Stimulated activated CD4-positive, alpha-beta T cell treated with anti-CD3 and anti-CD28 coated beads, Interleukin-12 subunit alpha, Interleukin-12 subunit beta, amount 100 ng/mL, for 48 hours (primary cell): ENCODE measurements at places on chromosomes 2 and 18.
A peak's percentile ranks its signal among the peaks of the same experiment; 100 is the strongest.

DNA sequence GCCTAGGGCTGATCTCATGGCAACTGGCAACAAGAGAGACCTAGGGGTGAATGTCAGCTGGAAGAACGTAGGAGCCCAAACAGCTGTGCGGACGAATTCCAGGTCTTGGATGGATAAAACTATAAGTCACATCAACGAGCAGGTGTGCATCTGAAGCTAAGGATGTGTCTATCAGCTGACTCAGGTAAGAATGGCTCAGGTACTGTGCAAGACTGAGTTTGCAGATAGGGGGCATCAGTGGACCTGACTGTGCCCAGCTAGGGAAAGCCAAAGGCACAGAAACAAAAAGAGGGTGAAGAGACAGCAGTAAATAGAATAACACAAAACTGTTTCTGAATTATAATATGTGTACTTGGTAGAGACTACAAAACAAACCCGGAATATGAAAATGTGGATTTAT is 357.3 kb downstream of the ZEB2 start:
- no peak for DNase-seq

- DNase-seq = no peak
Observed at GRCh38 chr2:17413036-17413435, 105.2 kb downstream of the RAD51AP2 start.

- no peak for DNase-seq
Observed at GRCh38 chr2:11667866-11668637, 1.9 kb downstream of the NTSR2 start.

DNA sequence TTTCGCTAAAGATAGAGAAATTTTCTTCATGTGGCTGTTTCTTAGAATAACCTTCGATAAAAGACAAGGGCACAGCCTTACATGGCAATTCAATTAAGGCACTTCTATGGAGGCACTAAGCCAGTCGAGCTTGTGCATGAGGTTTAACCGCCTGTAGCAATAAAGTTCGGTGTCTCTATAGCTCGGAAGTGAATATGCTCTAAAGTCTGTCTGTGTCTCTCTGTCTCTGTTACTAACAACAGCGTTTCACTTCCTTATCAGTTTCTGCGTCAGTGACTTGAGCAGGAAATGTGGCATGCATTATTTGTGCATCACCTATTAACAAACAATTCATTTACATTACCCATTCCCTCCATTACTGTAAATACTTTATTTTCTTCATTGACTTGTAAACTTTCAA is 365.1 kb upstream of the NETO1 start:
- no peak for DNase-seq

DNA sequence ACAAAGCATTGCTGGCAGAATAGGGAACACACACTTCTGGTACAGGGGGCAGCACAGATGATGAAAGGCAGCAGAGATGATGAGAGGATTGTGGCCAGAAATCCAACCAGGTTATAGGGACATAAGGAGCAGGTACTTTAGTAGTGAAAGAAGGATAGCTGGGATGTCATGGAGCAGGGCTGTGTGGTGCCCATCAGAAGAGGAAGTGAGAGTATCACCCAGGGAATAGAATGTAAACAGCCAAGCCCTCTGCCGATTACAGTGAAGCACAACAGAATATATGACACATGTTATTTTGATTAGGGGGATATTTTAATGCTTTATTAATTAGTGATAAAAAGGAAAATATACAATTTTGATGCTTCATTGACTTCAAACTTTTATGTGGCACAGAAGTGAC is 883.4 kb upstream of the CDH2 start:
- DNase-seq = no peak

DNA sequence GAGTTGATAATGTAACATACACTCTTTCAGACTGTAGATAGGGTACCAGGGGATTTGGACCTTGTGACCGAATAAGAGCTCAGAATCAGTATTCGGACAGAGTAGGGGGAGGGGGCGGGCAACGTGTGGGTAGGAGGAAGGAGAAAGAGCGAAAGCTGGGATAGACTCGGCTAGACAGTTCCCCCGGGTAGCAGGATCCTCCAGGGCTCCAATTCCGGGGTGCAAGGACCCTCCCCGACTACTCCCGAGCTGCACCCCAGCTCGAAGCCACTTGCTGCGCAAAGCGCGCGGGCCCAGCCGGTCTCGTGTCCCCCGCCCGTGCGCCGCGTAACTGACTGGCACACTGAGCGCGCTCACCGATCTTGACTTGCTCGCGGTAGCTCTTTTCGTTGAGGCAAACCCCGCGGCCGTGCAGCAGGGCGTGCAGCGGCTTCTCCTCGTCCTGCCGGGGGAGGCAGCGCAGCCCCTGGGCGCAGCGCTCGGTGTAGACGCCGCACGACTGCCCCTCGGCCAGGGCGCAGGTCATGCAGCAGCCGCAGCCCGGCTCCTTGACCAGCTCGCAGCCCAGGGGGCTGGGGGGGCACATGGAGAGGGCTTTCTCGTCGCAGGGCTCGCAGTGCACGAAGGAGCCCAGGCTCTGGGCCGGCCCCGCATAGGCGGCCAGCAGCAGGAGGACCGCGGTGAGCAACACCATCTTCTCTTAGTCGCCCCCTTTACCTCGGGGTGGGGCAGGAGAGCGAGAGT is 1.1 kb downstream of the IGFBP5 start:
- peak; percentile 21 for DNase-seq

DNA sequence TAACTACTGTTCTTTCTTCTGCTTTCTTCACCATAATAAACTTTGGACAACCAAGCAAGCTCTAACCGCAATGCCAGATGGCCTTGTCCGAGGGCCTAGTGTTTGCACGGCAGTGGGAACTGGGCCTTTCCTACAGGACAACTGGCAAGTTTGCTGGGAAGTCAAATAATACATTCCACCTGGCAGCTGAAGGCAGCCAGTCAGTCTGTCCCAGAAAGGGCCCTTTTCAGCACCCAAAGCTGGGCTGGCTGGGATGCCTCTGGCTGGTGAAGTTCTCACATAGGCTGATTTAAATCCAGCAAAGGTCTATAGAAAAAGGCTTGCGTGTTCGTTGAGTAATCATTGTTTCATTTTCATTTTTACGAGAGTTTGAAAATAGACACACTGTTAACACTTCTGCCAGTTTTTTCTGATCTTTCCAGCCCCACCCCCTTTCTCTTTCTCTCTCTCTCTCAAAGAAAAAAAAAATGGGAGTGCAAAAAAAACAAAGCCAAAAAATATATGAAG is 110.0 kb upstream of the EPAS1 start:
- no peak for DNase-seq

DNA sequence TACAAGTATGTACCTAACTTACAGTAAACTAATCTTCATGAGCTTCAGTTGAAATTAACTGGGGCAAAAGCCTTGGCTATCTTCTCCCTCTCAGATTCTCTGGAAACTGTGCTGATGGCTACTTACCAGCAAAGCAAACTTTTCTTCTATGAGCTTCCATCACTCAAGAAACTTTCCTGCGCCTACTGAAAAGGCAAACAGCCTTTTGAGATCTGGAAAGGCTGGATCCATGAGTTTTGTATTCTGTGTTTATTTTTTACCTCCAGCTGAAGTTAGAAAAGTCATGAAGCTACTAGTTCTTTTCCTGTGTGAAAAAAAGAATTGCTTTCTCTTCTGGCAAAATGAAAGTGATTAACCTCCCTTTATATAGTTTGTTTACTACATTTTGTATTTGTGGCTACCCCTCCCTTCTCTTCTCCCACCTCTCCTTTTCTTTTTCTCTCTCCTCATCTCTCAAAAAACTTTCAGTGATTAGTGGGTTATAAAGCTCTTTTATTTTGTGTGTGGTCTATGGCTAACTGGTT is 49.2 kb upstream of the RNF152 start:
- DNase-seq = no peak

DNA sequence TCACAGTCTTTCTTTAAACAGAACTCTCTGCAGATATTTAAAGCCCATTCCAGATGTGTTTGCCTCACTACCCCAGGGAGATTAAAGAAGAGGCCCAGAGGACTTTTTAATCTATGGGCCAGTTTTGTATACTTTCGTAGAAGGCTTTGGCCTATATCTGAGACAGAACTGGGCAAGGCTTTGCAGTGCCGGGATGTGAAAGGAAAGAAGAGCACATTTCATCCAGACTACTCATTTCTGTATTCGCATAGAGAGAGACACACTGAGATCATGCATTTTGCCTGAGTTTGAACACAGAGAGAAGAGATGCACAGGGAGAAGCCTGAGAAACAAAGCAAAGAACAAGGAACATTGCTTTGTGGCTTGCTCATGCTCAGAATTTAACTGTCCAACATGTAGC is 54.9 kb upstream of the SLC5A7 start:
- no peak for DNase-seq

GRCh38 chr2:160906878-160907277 is 253.3 kb upstream of the TANK start:
- no peak for DNase-seq

DNA sequence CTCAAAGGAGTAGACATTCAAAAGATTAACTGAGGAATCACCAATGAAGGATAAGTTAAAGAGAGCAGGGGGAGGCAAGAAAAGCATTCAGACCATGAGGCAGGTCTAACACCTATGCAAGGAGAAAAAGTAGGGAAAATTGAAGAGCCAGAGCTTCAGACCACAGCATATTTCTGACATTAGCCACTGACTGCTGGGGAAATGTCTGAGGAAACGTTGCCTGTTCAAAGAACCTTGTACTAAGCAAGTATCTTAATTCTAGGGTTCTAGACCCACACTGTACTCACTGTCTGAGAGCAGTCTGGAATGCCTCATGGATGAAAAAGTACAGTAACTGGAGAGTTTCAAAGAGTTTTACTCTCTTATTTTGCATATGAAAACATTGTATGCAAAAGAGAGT is 39.5 kb upstream of the TFPI start:
- DNase-seq = no peak

DNA sequence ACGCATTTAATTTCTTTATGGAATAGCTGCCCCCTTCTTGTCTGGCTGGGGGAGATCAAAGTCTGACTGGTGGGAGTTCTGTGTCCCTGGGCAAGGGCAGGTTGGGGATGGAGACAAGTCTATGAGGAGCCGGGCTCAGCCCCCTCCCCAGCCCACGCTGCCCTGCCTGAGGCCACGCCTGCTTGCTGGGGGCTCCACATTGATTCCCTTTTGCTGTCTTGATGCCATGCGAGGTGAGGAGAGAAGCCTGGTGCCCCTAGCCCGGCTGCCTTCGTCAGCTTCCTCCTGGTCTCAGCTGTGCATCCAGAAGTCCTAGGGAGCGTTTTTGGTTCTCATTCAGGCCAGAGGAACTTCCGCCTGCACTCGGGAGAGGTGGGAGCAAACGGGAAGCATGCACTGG is 247.9 kb downstream of the NDUFA10 start:
- DNase-seq = no peak

DNA sequence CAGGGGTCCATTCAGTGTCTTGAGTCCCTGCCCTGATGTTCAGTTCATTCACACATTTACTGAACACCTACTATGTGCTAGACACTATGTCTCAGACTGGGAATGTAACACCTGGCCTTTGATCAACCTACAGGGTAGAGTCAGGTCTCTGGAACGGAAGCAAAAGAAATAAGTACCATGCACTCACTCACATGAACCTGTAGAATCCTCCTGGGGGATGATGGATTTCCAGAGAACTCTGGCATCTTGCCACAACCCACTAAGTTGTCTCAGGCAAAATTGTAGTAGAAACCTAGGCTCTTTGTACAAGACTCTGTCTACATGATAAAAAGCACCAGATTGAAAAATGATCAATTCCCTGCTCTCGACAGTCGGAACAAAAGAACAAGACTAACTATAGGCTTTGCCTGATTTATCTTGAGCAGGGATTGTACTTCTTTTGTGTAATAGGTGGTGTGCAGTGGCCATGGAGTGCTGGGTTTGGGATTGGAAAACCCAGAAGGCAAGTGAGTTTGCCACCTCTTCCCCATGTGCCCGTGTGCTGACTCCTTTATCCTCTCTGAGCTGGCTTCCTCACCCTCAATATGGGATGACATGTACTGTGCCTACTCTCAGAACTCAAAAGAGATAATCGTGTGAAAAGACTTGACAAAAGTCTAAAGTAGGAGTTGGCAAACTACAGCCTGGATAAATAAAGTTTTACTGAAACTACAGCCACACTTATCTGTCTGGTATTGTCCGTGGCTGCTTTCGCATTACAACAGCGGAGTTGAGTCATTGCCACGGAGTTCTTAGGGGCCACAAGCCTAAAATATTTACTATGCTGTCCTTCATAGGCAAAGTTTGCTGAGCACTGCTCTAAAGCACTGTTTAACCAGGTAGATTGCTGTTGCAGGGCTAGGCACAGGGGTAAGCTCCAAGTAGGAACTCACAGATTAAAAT is 4.4 kb downstream of the CAPN14 start:
- no peak for DNase-seq

DNA sequence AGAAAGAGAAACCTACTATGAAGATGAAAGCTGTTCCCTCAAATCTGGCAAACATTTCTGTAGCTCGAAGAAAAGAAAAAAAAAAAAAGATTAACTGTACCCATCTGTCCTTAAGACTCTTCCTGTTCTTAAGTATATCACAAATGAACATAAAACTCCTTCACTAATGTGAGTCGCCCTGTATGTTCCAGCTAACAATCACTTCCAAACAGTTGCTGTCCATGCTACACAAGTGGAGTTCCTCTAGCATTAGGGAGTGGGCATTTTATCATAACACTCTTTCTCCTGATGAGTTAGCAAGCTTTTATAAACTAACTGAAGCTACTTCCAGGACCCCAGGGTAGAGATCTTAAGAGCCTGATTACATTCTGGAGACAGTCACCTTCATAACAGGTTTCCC is 5.8 kb downstream of the CUL3 start:
- DNase-seq = no peak

DNA sequence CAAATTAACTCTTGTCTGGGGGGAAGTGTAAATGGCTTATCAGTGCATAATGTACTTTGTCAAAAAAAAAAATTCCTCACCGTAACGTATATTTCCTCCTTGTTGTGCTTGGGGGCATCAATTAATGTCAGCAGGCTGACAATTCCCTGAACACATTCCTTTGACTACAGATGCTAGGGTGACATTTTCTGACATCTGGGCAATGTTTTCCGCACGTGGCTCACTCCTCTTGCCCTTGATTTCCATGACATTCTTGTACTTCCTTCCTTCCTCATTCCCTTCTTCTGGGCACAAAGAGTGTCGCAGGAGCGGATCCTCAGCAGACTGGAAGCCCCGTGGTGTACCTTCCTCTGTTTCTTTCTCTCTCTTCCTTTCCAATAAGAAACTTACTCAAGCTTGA is 173.7 kb downstream of the SP3 start:
- no peak for DNase-seq

DNA sequence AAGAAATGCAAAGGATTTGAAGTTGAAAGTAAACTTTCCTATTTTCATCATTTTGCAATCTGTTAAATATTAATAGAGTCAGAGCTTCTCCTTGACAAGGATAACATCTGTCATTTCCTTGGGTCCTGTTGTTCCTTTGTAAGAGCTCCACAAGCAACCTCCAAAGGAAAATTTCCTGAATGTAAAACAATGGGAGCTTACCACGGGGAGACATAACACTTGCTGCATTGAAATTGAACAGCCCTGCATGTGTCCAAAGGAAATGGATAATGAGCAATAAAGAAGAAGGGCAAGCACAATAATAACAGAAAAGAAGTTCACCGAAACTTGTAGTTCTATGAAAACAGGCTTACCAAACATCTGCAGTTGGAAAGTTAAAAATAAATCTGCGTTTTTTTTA is 42.0 kb upstream of the SCG2 start:
- DNase-seq = no peak
